ENCODE measurements at places on chromosomes 2 and 18.

DNA sequence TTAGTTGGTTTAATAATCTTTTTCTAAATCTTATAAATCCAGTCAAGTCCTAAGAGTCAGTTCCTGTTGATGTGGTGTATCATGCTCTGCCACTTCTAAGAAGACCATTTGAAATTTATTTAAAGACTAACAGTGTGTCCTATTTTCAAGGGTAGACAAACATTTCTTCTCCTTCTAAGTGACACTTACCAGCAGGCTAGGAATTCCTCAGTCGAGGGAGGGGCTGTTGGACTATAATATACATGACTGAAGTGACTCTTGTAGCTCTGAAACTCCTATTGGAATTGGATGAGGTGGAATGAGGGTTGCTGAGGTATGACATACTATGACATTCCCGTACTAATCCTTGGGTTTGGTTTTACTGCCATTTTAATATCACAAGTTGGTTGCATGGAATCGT, 30.6 kb downstream of the ITGB6 start:
- no peak for DNase-seq

- DNase-seq = no peak
Measured at GRCh38 chr2:25521126-25521525, 152.3 kb downstream of the DTNB start.

- no peak for DNase-seq
Measured at GRCh38 chr2:150075831-150076230, 411.6 kb downstream of the RND3 start.

- DNase-seq = no peak
Measured at GRCh38 chr2:127065940-127066318, 41.0 kb downstream of the BIN1 start.

DNA sequence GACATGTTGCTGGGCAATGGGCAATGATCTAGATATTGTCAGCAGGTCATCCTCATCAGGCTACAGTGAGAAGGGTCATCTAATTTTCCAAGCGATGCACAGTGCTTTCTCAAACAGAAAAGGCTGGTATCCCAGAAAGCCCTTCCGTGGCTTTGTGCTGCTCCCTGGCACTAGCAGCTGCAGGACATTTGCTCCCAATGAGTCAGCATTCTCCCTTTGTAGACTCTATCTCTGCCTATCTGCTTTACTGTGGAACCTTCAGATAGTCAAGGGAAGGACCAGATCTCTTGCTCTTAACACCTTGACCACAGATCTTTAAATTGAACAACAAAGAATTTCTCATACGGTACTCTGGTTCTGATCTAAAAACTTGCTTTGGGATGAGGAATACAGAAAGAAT, 101.4 kb downstream of the CDH2 start:
- no peak for DNase-seq

DNA sequence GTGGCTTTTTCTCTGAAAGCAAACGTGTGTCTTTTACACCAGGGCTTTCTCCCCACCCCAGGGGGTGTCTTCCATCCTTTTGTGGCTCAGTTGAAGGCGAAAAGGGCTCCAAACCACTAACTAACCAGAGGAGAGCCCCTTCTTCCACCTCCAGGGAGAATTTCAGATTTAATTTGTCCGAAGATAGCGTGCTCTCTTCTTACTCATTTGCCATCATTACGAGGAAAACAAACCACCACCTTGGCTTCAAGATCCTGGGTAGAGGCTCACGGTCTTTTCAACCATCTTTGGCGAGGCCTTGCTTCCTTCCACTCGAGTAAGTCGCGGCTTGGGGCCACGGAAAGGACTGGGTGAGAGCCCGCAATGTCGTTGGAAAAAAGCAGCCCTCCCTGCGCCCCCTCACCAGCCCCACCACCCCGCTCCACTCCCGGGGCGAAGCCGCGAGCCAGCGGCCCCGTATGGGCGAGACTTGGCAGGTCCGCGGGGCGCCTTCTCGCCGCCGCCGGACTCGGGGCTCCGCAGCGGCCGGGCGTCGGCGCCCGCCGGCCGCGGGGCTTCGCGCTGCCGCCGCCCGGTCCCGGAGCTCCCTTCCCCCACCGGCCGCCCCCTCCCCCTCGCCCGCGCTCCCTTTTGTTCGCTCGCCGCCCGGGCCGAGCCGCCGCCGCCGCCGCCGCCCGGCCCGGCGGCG, 1.7 kb upstream of the ZNF532 start:
- peak; percentile 19 for DNase-seq

GRCh38 chr2:132977812-132978529, 308.0 kb upstream of the LYPD1 start:
- DNase-seq = no peak

- no peak for DNase-seq
Measured at GRCh38 chr2:29022679-29023078, 41.6 kb downstream of the TOGARAM2 start.

DNA sequence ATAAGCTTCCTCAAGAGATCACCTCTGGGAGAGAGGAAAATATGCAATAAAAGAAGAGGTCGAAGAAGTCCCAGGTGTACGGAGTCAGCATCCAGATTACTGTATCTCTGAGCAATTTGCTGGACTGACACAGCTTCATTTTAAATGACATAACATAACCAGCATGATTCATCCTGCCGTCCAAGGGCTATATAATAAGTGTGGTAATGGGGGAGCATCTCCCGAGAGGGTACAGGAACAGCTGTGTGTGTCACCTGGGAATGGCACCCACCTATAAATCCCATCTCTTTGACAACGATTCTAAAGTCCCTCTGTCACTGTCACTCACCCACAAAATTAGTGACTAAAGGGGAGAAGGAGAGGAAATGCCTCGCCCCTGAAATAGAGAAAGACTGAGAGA, 19.3 kb upstream of the FZD7 start:
- no peak for DNase-seq

- DNase-seq = no peak
Measured at GRCh38 chr18:31102025-31102684, at the start of gene DSC2. DSC2 (minus strand) TSS chr18:31102421; CDS start chr18:31101971, 450 bp downstream.

DNA sequence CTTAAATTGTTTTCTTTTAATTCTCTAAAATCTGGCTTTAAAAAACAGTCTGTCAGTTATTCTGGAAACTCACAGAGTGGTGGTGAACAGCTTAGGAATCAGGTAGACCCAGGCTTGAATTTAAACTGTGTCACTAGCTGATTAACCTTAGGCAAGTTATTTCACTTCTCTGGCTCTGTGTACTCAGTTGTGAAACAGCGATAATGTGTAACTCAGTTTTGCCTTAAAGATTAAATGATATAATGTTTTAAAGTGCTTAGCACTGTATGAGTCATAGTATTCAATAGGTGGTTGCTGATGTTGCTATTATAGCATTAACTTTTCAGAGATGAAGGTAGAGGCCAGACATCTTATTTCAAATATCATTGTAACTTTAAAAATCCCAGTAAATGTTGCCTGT, 40.7 kb downstream of the PKP4 start:
- no peak for DNase-seq

DNA sequence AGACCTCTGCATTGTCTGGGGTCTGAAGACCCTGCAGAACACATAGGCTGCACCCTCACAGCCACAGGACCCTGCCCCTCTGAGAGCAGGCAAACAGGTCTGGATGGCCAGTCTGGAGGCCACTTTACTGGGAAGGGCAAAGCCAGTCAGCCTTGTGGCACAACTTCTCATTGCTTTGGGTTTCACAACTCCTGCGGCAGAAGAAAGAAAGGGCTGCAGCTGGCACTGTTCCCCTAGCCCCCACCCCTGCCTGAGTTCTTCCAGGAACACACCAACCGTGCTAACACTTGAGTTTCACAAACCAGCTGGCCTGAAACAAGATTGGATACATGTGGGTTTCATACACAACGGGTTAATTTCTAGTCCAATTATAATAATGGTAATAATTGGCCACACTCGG, 276.5 kb upstream of the MGAT5 start:
- DNase-seq = no peak

- no peak for DNase-seq
Measured at GRCh38 chr18:13260197-13260934, 41.8 kb downstream of the LDLRAD4 start.
